Fibroblast of skin of scalp (primary cell): ENCODE measurements at places on chromosomes 3 and 15.
A peak's percentile ranks its signal among the peaks of the same experiment; 100 is the strongest.

DNA sequence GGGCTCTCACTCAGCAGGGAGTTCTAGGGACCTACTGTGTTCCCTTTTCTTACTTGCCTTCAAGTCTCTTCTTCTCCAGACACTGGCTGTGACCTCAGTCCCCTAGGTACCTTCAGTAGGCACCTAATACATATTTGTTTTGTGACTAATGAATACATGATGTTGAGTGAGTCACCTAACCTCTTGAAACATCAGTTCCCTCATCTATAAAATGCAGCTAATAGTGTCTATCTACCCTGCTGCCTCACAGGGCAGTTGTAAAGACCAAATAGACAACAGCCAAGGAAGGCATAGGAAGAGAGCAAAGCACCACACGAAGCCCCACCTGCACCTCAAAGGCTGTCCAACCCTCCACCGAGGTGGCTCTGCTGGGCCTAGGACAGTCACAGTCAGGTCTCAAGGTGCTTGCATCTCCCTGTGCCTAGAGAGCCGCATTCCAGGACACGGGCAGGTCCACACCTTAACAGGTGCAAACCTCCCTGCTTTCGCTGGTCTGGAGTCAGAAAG lies 29.1 kb downstream of the DAPK2 start:
- DNase-seq: peak; percentile 38

- no peak for DNase-seq
Observed at GRCh38 chr3:22536541-22536940, 666.6 kb upstream of the UBE2E2 start.

- DNase-seq: no peak
Observed at GRCh38 chr3:155326901-155327300, 33.4 kb upstream of the STRIT1 start.

DNA sequence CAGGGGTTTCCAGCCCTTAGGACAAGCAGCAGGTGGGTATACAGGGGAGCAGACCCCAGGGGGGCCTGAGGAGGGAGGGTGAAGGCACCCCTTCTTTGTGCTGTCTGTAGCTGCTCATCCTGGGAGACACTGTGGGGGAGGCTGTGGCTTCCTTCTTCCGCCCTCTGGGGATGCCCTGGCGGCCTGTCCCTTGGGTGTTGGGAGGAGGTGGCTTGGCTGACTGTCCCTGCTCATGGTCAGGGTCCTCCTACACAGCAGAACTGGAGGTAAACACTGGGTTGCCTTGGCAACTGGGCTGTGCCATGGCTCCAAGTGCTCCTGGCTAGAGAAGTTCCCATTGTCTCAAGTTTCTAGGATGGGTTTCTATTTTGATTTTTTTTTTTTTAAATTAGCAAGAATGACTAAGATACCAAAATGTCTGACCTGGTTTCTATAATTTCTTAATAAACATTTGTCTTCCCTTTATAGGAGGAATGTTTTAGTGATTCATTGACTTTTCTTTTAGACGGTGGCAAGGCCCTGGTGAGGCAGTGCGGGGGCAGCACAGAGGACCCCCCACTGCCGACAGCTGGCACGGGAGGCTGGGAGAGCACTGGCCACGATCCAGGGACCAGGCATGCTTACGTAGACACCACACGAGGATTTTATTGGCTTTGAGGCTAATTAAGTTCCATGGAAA lies 12.4 kb downstream of the KLF13 start:
- DNase-seq: peak; percentile 84

DNA sequence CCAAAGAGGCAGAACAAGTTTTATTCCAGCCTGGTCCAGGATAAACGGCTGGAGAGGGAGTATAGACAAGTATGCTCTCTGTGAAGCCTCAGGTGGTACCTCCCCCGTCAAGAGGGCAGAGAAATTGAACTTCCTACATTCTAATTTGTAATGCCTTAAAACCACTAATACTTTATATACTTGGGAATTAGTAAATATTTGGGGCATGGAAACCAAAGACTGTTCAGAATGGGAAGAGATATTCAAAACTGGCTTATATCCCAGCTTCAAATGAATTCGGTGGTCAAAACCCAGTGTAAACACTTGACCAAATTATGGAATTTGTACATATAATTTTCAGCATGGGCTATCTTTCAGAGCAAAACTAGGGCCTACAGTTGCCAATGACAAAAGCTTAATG lies 122.6 kb downstream of the FBN1 start:
- DNase-seq: no peak
